Small intestine (tissue), 16 donors: ENCODE measurements at places on chromosomes 1 and 21.
A peak's percentile ranks its signal among the peaks of the same experiment; 100 is the strongest.

DNA sequence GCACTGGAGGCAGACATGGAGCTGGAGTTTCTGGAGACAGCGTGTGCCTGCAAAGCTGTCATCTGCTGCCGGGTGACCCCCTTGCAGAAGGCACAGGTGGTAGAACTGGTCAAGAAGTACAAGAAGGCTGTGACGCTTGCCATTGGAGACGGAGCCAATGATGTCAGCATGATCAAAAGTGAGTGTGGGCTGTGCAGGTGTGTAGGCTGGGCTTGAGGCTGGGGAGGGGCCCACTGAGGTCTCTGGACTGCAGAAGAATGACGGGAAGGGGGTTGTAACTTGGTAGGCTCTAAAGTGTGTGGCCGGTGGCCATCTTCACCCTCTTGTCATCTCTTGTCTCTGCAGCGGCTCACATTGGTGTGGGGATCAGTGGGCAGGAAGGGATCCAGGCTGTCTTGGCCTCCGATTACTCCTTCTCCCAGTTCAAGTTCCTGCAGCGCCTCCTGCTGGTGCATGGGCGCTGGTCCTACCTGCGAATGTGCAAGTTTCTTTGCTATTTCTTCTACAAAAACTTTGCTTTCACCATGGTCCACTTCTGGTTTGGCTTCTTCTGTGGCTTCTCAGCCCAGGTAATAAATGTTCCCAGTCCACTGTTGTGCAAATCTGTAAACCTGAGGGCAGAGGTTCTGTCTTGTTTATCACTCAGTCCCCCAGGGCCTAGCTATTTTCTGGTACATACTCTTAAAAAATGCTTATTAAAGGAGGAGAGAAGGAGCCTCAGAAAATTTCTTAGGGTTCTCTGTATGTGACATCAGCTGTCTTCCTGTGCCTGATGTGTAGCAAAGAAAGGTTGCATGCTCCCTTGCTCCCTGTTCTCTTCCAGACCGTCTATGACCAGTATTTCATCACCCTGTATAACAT lies 19.9 kb downstream of the ATP8B2 start:
- DNase-seq = no peak

DNA sequence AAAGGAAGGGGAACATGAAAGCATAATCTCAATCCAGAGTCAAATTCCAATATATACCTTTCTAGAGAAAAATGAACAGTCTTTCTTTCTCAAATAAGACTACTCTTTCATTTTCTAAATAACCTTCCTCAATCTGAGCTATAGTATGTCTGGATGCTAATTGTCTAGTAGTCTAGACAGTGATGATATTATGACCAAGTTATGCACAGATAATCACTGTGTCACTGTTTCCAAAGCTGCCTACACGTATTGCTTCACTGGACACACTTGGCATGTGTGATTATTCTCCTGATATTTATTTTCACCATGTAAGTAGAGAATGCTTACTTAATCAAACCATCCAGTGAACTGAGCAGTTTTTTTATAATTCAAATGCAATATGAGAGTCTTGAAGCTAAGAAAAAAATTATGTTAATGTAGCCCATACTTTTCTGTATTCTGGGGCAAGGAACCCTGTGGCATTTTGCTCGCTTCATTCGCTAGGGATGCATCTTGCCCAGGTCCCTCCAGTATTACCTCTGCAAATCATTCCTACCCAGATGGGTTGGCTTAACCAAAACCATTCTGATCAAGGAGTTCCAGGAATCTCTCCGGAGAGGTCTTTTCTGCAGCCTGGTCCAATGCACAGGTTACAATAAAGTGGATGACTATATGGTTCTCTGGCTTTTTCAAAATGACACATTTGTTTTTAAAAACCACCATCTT lies 303.1 kb upstream of the RUNX1 start:
- no peak for DNase-seq

DNA sequence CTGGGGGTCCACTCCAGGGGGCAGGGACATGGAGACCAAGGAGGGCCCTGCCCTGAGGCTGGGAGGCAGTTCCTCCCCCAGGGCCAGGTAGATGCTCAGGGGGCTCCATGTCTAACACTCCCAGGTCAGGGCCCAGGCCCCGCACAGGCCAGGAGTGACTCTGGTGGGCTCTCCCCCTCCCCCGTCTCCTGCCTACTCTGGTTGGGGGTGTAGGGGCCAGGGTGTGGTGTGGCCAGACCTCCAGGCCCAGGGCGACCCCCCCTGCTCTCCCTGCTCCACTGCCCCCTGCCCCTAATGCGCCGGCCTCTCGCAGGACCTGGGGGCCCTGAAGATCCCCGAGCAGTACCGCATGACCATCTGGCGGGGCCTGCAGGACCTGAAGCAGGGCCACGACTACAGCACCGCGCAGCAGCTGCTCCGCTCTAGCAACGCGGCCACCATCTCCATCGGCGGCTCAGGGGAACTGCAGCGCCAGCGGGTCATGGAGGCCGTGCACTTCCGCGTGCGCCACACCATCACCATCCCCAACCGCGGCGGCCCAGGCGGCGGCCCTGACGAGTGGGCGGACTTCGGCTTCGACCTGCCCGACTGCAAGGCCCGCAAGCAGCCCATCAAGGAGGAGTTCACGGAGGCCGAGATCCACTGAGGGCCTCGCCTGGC lies 19.7 kb upstream of the CCDC27 start:
- DNase-seq = peak; percentile 8

- peak; percentile 42 for DNase-seq
Observed at GRCh38 chr1:10489291-10490055, 14.7 kb downstream of the PEX14 start.
